H7 (cell line): ENCODE measurements at places on chromosomes 1 and 21. TPM values are rescaled to one million over a fixed set of nuclear protein-coding genes. Genes with fewer than 3 reads are reported as not detected.

The CNST gene
- 18.8 and 24.1 TPM in 2 replicates for total RNA-seq

The OR6K3 gene
- not detected in 2 replicates for total RNA-seq

The TESK2 gene
- 14.5 and 17.7 TPM in 2 replicates for total RNA-seq

The DEPDC1 gene
- total RNA-seq: 66.5 and 97.1 TPM in 2 replicates

The NBL1 gene
- 26.9 and 47.4 TPM in 2 replicates for total RNA-seq

The COL16A1 gene
- 10.3 and 13.8 TPM in 2 replicates for total RNA-seq

The ODF2L gene
- 14.8 and 44.4 TPM in 2 replicates for total RNA-seq

The AMY1A gene
- not detected in 2 replicates for total RNA-seq

The SH2D2A gene
- 4.3 and 8.4 TPM in 2 replicates for total RNA-seq

The ITLN1 gene
- total RNA-seq: not detected in 2 replicates

The ETNK2 gene
- 44.3 and 57.7 TPM in 2 replicates for total RNA-seq

The SERPINC1 gene
- 1.7 TPM in 1 of 2 replicates, not detected in the other for total RNA-seq

The CEP350 gene
- total RNA-seq: 22.2 and 41.0 TPM in 2 replicates

The FMO1 gene
- total RNA-seq: not detected in 2 replicates

The VSIG8 gene
- total RNA-seq: not detected in 2 replicates

The ABCB10 gene
- 18.0 and 19.8 TPM in 2 replicates for total RNA-seq

DNA sequence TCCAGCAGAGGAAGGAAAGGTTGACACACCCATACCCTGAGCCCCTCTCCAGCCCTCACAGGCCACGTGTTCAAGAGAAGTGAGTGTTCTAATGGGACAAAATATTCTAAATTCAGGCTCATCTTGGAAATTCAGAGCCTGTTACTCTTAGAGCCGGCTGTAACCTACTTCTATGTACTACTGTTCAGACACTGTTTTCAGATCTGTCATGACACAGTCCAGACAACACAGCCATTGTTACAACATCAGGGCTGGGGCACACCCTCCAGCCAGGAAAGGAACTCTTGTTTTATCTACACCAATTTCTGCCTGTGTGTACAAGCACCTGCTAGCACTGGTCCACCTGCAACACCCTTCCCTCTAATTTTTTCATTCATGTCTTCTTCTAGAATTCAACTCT lies 145.4 kb upstream of the C8B start:
- no peak for DNase-seq

- DNase-seq: no peak
Measured at GRCh38 chr21:36354918-36355680, 30.1 kb upstream of the CHAF1B start.

DNA sequence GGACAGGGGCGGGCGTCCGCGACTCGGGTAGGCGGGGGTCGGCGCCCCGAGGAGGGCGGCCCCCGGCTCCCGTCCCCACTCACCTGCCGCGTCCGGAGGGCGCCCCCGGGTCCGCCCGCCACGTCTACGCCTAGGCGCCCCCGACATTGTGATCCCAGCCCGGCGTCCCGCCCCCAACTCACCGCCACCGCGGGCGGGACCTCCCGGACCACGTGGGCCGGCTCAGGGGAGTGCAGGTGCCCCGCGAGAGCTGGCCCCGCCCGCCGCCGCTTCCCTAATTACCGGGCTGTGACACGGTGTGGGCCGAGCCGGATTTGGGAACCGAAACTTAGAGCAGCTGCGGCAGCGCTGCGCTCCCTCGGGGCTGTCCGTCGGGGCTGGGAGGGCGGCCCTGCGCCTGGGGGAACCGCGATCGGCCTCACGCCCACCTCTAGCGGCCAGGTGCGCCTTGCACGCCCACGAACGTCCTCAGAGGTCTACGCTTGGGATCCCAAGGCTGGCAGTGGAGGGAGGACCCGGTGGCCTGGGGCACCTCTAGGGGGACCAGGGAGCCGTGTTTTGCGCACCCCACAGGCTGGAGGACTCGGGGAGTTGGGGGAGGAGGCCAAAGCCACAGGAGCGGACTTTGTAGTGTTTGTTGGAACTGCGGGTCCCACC lies 521 bp upstream of the NADK start:
- DNase-seq: peak; percentile 96

GRCh38 chr1:157088607-157089006 lies 11.0 kb downstream of the ETV3L start:
- DNase-seq: no peak

- no peak for DNase-seq
Measured at GRCh38 chr1:201825245-201825644, 3.7 kb upstream of the IPO9 start.

- no peak for DNase-seq
Measured at GRCh38 chr1:29029667-29030066, 94.0 kb downstream of the TMEM200B start.

GRCh38 chr1:247177755-247178154 lies 5.9 kb upstream of the ZNF124 start:
- no peak for DNase-seq

DNA sequence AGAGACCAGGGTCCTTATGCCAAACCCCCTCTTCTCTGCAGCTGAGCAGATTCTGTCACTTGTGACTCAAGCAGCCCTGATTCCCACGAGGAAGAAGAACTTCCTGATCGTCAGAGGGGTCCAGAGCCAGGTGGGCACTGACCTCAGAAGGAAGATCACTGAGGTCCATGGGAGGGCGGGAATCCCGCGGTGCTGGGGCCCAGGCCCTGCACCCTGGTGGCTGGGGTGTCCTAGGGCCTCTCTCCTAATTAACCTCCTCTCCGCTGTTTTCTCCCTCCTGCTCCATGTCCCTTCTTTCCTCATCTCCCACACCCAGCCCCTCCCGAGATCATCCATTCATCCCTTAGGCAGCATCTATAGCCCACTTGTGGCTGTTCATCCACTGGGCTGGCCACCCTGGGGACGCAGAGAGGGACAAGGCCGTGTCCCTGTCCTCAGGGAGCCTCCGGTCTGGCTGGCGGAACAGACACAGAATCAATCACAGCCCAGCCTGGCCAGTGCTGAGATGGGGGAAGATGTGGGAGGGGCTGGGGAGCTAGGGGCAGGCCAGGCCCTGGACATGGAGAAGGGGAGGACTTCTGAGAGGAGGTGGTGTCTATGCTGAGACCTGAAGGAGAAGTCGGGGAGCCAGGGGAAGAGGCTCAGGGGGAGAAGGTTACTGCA lies 638.3 kb downstream of the MATN1 start:
- peak; percentile 40 for DNase-seq

- DNase-seq: no peak
Measured at GRCh38 chr1:64228167-64228957, 24.9 kb downstream of the UBE2U start.

DNA sequence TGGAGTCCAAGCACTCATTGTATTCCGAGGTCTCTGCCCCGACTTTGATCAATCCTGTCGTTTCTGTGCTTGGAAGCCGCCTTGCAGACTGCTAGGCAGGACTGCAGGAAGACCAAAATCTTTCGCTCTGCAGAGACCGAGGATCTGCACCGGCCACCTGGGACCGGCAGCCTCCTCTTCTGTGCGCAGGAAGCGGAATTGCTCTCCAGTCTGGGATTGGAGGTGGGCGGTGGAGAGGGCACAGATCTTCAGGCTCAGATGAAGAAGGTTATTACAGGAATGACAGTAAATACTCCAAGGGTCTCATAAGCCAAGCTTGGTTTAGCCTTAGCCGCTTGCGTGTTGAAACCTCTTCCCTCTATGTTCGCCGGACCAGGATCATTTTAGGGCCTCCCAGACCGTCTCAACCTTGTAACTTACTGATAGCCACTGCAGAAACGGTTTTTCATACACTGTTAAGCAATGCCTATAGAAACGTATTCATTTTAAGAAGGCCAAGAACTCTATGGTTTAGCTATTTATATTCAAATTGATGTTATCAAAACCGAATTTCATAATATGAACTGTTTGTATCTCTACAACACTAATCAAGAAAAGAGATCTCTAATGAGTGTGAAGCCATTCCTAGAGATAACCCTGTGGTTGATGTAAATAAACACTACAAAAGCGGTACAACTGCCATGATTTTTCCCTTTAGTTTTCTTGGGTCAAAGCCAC lies 1.1 kb downstream of the MIA3 start:
- peak; percentile 55 for DNase-seq

- DNase-seq: no peak
Measured at GRCh38 chr1:206744683-206745082, 25.9 kb upstream of the IL19 start.

GRCh38 chr21:41891132-41891531 lies 12.0 kb upstream of the PRDM15 start:
- no peak for DNase-seq

GRCh38 chr1:162006081-162006480 lies 17.6 kb downstream of the OLFML2B start:
- DNase-seq: no peak

DNA sequence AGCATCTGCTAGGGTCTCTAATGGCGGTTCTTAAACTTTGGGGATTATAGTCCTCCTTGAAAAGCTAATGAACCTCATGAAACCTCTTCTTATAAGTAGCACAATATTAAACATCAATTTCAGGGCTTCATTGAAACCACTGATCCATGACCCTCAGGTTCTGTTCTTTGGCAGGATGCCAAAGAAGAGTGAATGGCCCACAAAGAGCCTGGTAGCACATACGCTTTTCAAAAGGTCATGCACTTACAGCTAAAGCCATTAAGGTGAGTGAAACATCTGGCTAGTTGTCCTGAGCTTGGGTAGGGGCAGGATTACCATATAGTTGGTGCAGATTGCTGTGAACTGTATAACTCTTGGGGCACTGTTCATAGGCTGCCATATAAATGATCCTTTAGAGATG lies 42.3 kb downstream of the MDM4 start:
- no peak for DNase-seq

DNA sequence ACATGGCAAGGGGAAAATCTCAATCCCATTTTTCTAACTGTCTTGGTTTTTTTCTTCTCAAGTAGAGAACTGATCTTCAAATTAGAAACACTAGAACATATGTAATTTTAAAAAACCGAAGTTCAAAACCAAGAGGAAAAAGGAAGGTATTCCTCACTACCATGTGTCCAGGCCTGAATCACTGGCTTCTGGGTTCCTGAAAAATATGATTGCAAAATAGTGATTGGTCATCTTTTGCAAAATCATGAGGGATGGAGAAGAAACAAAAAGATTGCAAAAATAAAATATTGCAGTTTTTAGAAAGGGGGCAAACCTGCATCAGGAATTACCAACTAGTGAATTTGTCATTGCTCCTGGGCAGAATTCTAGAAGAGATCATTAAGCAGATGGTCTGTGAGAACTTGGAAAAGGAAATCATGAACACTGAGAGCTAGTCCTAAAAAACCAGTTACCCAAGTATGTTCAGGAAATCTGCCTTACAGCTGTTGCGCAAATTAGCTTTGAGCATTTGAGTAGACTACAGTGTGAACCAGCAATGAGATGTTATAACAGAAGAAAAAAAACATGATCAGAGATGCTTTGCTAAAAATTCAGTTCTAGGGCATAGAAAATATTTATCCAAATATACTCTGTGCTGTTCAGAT lies 49.4 kb downstream of the SPATA46 start:
- no peak for DNase-seq

- DNase-seq: peak; percentile 14
Measured at GRCh38 chr21:30981403-30981802, 56.9 kb downstream of the KRTAP19-8 start.

DNA sequence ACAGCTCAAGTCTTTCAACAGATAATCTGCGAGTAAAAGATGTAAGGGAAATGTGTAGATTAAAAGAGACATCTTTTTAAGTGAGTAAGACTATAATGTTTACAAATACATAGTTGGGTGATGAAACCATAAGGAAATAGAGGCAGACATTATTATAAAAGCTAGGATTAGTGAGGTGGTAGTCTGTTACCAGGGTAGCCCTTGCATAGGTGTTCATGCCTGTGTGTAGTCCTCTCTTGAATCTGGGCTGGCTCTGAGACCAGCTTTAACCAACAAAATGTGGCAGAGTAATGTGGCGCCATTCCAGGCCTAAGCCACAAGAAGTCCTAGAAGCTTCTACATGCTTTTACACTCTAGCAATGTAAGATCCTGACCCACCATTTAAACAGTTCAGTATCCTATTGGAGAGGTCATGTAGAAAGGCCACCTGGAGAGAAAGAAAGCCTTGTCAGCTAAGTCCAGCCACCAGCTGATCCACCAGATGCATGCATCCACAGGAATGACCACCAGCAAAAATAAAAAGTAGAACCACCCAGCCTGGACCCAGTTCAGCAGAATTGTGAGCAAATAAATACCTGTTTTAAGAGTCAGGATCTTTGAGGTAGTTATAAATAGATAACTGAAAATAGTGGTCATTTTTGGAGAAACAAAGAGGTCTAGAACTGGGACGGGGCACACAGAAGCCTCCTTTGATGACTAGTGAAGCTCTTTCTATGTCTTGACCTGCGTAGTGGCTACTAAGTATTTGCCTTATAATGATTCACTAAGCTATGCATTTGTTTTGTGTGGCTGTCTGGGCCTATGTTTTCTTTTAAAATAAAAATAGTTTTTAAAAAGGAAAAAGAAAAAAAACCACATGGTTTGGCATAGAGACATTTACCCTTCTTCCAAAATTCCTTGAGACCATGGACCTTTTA lies 8.1 kb downstream of the NIBAN1 start:
- no peak for DNase-seq

DNA sequence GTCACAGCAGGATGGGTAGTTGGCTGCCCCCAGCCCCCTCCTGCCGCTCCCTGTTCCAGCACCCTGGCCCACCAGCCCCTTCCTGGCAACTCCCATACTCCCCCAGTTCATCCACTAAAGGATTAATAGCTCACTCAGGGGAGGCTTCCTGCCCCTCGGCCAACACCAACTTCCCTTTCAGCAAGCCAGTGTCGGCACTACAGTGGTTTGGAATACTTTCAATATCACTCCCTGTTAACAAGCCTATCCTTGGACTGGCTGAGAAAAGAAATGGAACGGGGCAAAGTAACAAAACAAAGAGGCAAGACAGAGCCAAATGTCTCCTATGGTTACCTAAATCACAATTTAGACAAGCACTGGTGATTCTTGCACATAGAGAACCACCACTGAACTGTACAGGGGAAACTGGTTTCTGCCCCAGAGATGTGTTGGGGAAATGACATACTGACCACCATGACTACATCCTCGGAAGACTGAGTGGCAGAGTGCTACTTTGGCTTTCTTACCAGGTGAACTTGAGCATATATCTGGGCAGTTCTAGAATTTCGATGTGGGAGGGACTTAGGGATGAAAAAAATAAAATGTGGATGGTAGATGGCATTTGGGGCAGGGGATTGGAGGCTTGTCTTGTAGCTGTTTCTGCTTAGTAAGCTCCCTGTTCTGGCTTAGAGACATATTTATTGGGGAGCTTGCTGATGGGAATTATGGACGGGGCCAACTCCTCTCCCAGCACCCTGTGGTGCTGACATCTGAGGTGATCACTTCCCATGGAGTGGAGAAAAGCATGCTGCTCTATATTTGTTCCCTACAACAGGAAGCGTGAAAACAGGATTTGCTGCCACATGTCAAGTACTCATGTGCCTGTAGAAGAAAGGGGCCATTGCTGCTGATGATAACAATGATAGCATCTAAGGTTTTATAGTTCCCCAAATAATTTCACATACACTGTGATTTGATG lies 7.1 kb upstream of the CAPN2 start:
- no peak for DNase-seq

- peak; percentile 71 for DNase-seq
Measured at GRCh38 chr1:39105841-39106765, 80.0 kb downstream of the NDUFS5 start.

GRCh38 chr21:28431527-28432200 lies 561.0 kb downstream of the LTN1 start:
- no peak for DNase-seq
